ENCODE measurements at places on chromosomes 4 and X. TPM values are rescaled to one million over a fixed set of nuclear protein-coding genes. Genes with fewer than 3 reads are reported as not detected.

Gene CFAP99
- not detected for polyA plus RNA-seq

Gene GPM6B
- 31.7 TPM for polyA plus RNA-seq

Gene HHIP
- polyA plus RNA-seq = 3.5 TPM

Gene PIN4
- polyA plus RNA-seq = not detected

Gene CXorf38
- 7.5 TPM for polyA plus RNA-seq

Gene MAMLD1
- 15.6 TPM for polyA plus RNA-seq

Gene CDS1
- polyA plus RNA-seq = 0.21 TPM

Gene SEPSECS
- polyA plus RNA-seq = 7.9 TPM

Gene SPANXN4
- not detected for polyA plus RNA-seq

Gene RNF212
- polyA plus RNA-seq = 3.7 TPM

Gene TAF9B
- 33.7 TPM for polyA plus RNA-seq

Gene MFAP3L
- polyA plus RNA-seq = 2.0 TPM

Gene KDR
- polyA plus RNA-seq = 55.1 TPM

Gene HELT
- not detected for polyA plus RNA-seq

Gene NMU
- 1.7 TPM for polyA plus RNA-seq

Gene DOK7
- 14.7 TPM for polyA plus RNA-seq

Gene RIPPLY1
- 0.57 TPM for polyA plus RNA-seq

Gene HPGD
- not detected for polyA plus RNA-seq

Gene KLHL4
- 4.3 TPM for polyA plus RNA-seq

Gene SPANXC
- polyA plus RNA-seq = not detected

Gene NXF2
- not detected for polyA plus RNA-seq

Gene DMRTC1
- 0.20 TPM for polyA plus RNA-seq

Gene GLUD2
- 2.6 TPM for polyA plus RNA-seq

Measured in muscle of arm (tissue), 14 donors.